ENCODE measurements at places on chromosomes 13 and 19.

- DNase-seq, result no peak
Observed at GRCh38 chr13:33446821-33447725, 161.5 kb upstream of the STARD13 start.

DNA sequence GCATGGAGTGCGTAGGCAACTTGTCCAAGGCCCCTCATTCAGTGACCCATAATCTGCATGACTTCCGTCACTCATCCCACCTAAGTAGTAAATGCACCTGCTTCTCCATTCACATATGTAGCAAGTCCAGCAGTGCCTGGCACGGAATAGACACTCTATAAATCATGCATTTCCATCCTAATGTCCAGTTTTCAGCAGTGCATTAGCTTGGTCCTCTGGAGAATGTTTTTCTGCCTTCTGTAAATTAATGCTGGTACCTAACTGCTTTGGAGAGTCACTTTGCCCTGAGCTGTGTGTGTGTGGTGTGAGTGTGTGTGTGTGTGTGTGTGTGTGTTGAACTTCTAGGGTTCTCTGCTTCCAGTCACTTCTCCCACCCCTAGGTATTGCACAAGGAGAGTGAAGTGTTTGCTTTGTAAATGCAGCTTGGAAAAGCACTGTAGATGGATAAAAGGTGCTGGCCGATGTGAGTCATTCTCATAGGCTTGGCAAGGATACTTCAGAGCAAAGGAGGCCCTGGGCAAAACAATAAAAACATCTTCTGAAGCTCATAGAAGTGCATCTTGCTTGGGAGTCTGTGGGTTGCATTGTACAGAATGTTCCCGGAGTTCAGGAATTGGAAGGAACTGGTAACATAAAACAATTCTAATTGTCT lies 181.8 kb downstream of the KATNAL1 start:
- DNase-seq, result peak; percentile 89

DNA sequence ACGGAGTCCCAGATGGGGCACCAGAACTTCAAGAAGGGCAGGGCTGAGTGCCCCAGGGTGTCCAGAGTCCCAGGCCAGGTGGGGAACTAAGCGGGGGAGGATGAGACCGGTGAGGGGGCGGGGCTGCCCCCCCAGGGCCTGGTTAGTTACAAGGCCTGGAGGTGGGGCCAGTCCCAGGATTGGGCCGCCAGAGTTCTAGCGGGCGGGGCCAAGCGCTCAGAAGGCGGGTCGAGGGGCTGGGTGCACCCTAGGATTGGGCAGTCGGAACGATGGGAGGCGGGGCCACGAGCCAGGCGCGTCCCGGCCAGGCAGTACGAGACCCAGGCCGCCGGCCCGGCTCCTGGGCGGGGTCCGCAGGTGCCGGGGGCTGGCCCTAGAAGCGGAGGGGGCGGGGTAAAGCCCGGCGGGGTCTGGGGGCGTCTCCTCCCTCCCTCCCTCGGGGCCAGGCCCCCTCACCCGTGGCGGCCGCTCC lies 571 bp downstream of the ZNF653 start:
- DNase-seq, result peak; percentile 94

GRCh38 chr13:44024846-44025195 lies 145.1 kb downstream of the LACC1 start:
- DNase-seq, result no peak

DNA sequence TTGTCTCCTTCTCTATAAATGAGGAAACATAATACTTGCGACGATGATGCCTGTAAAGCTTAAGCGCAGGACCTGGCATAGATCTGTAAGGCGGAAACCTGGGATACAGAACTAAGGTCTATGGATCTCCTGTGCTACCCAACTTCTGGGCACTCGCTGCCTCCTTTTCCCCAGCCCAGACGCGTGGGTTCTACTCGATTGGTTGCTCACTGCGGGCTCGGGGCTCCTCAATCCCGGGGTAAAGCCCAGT lies 615 bp upstream of the PSMC4 start:
- no peak for DNase-seq

- no peak for DNase-seq
Observed at GRCh38 chr13:87851410-87851809, 180.2 kb downstream of the SLITRK5 start.

GRCh38 chr19:14058182-14059092 lies 3.4 kb downstream of the PALM3 start:
- no peak for DNase-seq

DNA sequence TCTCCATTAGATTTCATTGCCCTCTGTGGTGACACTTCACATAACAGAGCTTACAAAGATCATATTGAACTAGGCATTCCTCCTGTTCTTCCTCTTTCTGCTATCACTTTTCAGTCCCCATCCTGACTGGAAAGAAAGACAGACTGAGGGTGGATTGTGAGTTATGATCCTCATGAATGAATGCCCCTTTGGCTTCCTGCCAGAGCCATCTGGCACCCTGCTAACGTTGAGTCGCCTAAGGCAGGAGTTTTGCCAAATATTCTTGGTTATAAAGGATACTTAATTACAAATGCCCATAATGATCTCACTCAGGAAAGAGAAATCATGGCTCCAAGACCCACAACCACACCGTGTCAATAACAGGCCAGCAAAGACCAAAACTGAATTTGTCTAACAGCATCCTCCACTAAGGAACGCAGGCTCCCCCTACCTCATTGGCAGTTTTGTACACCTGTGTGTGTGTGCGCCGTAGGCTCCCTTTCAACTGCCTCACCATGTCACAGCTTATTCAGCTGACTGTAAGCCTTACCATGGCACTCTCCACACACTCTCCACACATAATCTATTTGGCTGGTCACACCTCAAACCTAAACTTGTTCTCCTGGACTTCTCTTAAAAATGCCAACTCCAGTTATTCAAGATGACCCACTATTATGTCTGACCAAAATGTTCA lies 15.5 kb downstream of the ZNF211 start:
- no peak for DNase-seq

Measured in M059J (cell line).